ENCODE measurements at places on chromosomes 3 and 15. TPM values are rescaled to one million over a fixed set of nuclear protein-coding genes. Genes with fewer than 3 reads are reported as not detected.

TNNC1 gene
- 1.4 TPM for total RNA-seq

DNA sequence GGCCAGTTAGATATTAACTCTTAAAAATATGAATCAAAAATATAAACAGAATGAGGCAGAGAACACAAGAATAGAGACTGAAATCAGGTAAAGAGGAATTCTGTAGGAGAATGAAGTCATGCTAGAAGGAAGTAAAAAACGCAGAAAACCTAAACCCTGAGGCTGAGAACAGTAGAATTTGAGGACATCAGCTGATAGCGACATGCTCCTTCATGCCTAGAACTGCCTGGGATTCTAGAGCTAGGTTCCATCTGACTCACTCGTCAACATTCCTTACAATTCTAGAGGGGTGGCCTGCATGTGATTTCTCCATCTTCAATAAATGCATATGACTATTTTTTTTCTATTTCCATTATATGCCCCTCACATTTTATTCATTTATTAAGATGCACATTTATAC is 343.0 kb downstream of the ROBO1 start:
- H3K27ac ChIP-seq, result no peak overlapping the region

GRCh38 chr15:39499042-39499441 is 81.8 kb upstream of the THBS1 start:
- H3K4me1 ChIP-seq, result peaks cover 56% of the 10 kb centered on the region
- no peak for DNase-seq
- no peak overlapping the region for H3K4me3 ChIP-seq
- H3K36me3 ChIP-seq, result no peaks in the 10 kb centered on the region
- H3K27ac ChIP-seq, result no peak overlapping the region

THAP10 gene
- total RNA-seq, result 0.47 TPM

DNA sequence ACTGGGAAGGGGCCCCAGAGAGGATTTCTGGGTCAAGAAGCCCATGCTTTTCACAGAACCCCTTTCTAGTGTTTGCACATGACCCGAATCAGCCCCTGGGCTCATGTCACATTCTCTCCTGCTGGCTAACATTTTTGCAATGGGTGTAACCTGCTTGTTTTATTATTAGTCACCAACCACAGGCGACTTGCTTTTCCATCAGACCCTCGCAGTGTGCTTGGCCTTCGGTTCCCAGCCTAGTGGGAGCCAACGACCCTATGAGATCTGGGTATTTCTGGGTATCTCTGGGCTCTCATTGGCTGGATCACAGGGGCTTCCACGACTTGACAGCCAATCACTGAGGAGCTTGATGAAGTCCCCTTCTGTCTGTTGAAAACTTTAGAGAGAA is 11.0 kb upstream of the FBLN2 start:
- H3K4me1 ChIP-seq, result peaks cover 29% of the 10 kb centered on the region
- peaks cover 52% of the 10 kb centered on the region for H3K27me3 ChIP-seq
- no peak overlapping the region for H3K27ac ChIP-seq

SRGAP3 gene
- 2.8 TPM for total RNA-seq

DNA sequence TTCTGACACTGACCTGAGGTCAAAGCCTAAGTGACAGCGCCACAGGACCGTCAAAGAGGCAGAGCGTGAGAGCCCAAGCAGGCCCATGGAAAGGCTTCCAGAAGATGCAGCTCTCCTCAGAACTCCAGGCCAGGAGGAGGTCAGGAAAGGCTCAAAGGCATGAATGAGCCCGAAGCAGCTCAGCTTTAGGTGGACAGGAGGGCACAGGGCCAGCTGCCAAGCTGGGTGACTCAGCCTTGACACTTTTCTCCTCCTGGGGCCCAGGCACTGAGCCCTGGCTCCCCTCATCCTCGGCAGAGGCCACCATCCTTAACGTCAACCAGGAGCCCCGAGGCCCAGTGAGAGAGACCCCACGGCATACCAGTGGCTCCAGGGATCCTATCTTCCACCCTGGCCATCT is 62.9 kb downstream of the ADCY5 start:
- no peak overlapping the region for H3K27ac ChIP-seq
- no peak overlapping the region for H3K4me3 ChIP-seq
- no peaks in the 10 kb centered on the region for H3K4me1 ChIP-seq

SLC2A2 gene
- not detected for total RNA-seq
